COR-L47 (cell line): ENCODE measurements at places on chromosomes 13 and 19.
A peak's percentile ranks its signal among the peaks of the same experiment; 100 is the strongest.

GRCh38 chr19:51422053-51422448 lies 4.6 kb upstream of the SIGLEC10 start:
- DNase-seq: no peak

DNA sequence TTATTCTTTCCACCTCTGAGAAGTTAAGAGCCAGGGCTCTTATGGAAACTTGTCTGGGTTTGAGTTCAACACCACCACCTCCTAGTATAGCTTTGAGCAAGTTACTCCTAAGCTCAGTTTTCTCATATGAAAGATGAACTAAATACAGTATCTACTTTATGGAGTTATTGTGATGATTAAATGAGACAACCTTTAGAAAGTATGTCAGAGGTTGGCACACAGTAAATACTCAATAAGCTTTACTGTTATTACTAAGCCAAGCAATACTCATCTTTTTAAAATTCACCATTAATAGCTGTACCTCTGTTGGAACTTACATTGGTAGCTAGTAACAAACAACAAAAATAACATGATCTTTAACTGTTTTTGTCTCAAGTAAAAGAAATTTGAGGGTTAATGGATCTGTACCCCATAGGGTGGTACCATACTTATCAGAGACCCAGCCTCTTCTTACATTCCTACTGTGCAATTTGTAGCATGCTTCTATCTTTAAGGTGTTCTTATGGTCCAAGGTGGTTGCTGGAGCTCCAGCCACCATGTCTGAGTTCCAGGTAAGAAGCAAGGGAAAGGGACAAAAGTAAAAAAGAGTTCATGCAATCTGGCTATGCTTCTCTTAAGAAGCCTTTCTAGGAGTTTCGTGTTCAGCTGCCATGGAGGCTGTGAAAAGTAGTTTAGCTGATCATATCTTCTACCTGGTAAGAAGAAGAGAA lies 24.1 kb upstream of the NDFIP2 start:
- no peak for DNase-seq

GRCh38 chr19:19319732-19320360 lies 463 bp downstream of the SUGP1 start:
- DNase-seq: no peak

GRCh38 chr13:52738719-52739467 lies 727 bp downstream of the CNMD start:
- no peak for DNase-seq

- no peak for DNase-seq
Measured at GRCh38 chr19:55336101-55336500, 3.6 kb upstream of the KMT5C start.

DNA sequence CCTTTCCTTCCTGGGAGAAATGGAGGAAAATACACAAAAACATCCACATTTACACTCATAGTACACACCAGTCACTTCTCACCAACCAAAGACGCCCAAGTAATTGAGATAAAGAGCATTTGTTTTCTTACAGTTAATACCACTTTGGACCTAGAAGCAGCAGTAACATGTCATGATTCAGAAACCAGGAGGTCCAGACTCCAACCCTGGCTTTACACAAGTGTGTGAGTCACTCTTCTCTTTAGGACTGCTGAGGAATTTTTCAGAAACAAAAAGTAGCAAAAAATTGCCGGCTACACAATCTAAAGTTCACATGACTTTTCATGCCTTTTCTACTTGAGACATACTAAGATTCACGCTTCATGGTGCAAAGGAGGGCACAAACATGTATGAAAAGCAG lies 42.1 kb downstream of the TUBGCP3 start:
- DNase-seq: no peak

- DNase-seq: no peak
Measured at GRCh38 chr19:3412066-3412465, 45.7 kb downstream of the NFIC start.

DNA sequence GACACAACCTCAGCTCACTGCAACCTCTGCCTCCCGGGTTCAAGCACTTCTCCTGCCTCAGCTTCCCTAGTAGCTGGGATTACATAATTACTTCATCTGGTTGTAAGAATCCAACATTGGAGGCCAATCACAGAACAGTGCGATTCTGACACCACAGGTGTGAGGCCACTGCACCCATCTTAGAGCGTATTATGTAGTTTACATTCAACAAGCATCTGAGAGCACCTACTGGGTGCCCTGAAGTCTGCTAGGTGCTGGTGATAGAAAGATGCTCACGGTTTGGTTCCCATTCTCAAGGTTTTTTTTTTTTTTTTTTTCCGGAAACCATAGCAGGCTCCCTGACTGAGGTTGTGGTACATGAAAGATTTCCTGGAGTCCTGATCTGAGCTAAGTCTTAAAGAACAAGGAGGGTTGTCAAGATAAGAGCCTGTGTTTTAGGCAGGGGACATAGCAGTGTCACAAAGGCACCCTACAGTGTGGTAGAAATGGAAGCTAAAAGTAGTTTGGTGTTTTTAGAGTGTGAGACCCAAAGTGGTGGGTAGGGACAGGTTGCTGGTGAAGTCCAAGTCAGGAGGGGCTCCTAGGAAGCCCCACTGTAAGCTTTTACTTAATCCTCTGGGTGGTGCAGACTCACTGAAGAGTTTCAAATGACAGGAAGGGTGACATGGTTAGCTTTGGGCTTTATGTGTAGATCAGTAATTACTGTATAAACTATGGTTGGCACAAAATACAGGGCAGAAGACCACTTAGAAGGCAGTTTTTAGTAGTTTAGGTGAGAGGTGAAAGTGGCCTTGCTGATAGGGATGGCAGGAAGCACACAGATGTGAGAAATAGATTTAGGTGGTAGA lies 15.2 kb downstream of the SAE1 start:
- no peak for DNase-seq

GRCh38 chr19:49552749-49553148 lies 24.9 kb downstream of the RCN3 start:
- no peak for DNase-seq

GRCh38 chr13:43153436-43154090 lies 130.2 kb downstream of the DNAJC15 start:
- DNase-seq: no peak

- no peak for DNase-seq
Measured at GRCh38 chr19:17615889-17616685, 60.6 kb downstream of the COLGALT1 start.

DNA sequence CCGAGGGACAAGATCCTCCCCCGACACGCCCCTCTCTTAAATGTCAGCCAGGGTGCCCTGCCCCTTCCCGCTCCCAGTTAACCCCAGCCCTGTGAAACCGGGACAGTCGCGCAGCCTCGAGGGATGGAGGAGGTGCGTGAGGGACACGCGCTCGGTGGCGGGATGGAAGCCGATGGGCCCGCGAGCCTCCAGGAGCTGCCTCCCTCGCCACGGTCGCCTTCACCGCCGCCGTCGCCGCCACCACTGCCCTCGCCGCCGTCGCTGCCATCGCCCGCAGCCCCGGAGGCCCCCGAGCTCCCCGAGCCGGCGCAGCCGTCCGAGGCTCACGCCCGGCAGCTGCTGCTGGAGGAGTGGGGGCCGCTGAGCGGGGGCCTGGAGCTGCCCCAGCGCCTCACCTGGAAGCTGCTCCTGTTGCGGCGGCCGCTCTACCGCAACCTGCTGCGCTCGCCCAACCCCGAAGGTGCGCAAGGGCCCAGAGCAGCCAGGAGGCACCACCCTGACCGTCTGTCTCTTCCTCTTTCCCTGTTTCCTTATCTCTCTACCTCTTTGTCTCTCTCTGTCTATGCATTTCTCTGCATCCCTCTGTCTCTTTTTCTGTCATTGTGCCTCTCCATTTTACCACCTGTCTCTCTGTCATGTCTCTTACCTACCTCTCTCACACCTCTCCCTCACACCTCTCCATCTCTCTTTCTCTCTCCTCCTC lies at the start of gene NCCRP1:
NCCRP1 (plus strand) TSS at position 105 of the 703 bp plus-strand sequence; CDS start at position 124, 19 bp downstream.
- DNase-seq: no peak

GRCh38 chr13:54185785-54186184 lies 1157.2 kb downstream of the OLFM4 start:
- DNase-seq: peak; percentile 35

- no peak for DNase-seq
Measured at GRCh38 chr19:5103812-5104410, 135.0 kb downstream of the KDM4B start.

DNA sequence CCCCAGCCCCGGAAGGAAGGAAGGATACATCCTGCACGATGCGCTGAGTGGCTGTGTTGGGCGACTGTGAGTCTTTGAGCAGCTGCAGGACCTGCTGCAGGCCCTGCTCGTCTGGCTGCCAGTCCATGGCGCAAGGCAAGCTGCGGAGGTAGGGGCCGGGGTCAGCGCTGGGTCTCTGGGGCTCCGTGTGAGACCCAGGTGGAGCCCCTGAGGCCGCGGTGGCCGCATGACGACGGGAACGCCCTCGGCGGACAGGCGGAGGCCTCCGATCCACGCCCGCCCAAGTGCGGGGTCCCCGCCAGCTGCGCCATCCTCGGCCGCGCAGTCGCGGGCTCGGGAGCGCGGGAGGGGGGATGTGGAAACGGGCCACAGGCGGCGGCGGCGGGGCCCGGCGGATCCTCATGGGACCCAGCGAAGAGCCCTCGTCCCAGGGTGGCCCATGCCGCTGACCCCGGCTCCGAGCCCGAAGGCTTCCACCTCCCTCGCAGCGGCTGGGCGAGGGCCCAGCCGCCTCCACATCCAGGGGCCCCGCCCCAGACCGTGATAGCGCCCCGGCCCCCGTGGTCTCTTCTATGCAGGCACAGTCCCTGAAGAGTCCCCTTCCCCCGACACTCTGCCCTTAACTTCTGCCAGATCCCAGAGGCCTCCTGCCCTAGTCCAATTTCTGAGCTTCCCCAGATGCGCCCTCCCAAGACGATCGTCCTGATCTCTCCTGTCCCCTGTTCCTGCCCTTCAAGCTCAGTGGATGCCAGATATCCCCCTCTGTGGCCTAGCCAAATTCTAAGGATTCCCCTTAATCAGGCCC lies 2.7 kb downstream of the TNPO2 start:
- DNase-seq: no peak

DNA sequence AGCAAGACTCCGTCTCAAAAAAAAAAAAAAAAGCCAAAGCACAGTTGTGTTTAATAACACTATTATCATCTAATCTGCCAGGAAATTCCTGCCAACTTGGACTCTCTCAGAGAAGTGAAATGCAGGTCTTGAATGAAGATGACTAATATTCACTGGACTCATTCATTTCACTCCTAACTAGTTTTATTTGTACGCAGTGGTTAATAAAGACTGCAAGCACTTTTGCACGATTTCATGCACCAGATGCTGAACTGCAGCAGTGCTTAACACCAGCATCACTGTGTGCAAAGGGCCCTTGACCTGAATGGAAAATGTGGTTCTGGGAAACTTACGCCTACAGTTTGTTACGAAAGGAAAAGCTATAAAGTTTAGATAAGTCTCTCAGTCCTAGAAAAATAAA lies 63.3 kb downstream of the DHRS12 start:
- no peak for DNase-seq

- peak; percentile 29 for DNase-seq
Measured at GRCh38 chr13:42110410-42111155, 62.1 kb downstream of the DGKH start.

DNA sequence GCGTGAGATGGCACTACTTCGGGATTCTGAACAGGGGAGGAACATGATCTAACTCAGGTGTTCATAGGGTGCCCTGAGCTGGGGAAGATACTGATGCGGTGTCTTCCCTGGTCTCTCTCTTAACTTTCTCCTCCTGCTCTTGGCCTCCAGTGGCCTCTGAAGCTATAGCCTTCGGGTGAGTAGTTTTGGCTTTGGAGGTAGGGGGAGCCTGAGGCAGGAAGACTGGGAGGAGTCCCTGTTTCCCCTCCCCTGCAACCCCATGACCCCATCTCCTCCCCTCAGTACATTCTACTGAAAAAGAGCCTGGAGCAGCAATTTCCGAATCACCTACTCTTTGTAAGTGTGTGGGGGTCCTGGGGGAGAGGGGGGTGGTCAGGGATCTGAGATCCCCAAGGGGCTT lies 3.5 kb downstream of the SELENOV start:
- DNase-seq: no peak

DNA sequence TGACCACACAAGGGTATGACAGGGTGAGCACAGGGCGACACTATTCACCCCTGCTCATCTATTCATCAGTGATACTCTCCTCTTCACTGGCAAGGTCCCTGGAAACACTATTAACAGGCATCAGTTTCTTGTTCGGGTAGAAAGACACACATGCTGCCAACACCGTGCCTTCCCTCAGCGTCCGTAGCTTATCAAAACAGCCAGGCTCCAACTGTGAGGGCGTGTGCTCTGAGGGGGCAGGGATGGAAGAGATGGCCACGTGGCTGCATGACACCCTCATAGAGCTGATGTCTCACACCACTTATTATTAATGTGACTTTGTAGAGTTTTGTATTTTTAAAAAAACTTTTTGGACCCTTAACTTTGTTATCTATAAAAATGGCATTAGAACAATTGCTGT lies 160.3 kb downstream of the ITGBL1 start:
- DNase-seq: no peak

DNA sequence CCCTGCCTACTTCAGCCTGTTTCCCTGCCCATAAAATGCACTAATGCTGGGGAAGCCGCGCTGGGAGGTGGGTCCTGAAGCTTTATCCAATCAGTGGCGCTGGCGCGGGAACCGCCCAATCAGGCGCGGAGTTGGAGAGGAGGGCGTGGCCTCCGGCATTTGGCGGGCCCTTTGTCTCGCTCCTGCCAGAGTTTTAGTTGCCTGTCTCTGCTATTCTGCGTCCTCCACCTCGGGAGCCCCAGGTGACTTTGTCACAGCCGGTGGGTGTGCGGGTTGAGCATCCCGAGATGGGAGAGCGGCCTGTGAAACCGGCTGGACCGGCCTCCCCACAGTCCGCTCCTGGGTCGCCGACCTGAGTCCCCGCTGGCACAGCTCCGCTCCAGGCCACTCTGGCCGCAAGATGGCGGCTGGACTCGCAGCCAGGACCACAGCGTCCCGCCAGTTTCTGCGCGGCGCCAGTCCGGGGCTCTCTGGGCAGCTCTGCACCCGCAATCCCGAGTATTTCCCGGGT lies 30.7 kb upstream of the ZNF429 start:
- DNase-seq: no peak

GRCh38 chr19:34666200-34666957 lies 10.6 kb downstream of the SCGB2B2 start:
- no peak for DNase-seq

- DNase-seq: no peak
Measured at GRCh38 chr19:18122860-18123795, 25.6 kb downstream of the MAST3 start.

DNA sequence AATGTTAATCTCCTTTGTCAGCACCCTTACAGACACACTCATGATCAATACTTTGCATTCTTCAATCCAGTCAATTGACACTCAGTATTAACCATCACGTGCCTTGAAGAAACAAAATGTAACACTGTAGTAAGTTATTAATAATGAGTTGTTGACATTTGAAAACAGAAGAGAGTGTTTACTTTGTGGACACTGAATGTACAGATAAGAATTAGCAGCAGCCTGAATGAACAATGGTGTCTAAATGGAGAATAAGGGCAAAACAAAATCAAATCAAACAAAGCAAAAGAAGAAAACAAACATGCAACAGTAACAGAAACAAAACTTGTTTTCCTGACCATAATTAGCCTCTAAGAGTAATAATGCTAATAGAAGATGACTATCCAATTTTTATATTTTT lies 1191.1 kb upstream of the MIR17HG start:
- DNase-seq: no peak
